Endothelial cell of umbilical vein (primary cell): ENCODE measurements at places on chromosomes 3 and 15.

DNA sequence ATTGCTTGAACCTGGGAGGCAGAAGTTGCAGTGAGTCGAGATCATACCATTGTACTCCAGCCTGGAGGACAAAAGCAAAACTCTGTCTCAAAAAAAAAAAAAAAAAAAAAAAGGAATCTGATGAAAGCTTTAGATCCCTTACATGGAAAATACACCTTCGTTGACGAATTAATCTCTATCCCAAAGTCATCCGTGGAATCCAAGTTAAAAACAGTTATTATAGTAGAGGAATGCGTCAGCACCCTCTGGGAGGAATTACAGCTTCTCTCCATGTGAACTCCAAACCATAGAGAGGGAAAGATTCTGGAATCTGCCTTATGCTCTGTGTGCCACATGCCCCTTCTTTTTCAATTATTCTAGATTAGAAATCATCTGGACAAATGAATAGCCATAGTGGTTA is 192.3 kb upstream of the C2CD4B start:
- no peak for DNase-seq

DNA sequence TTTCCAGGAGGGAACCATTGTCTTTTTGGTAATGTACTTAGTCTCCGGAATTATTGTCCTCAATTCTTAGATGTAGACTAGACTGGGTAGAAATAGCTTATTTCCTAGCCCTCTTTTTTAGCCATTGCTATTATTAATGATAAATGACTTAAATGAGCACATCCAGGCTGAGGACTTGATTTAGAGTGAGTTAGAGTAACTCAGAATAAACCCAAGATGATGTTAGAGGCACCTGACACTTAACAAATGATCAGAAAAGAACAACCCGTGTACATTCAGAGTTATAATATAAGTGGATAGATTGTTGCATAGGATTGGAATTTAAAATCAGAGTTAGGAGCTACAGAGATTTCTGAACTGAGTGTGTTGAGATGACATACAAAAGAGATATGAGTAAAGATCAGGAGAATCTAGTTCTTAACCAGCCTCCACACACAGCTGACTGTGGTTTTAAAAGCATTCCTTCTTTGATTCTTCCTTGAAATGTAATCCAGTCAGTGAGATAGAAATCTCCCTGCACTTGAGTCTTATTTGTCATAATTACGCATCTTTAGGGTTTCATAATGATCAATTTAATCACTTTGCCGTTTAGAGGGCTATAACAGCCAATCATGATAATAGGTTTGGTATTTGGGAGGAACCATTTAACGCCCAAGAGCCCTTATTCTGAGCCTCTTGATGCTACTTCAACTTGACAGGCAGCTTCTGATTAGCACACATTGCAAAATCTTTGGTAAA is 366.5 kb downstream of the GAP43 start:
- DNase-seq, result no peak

DNA sequence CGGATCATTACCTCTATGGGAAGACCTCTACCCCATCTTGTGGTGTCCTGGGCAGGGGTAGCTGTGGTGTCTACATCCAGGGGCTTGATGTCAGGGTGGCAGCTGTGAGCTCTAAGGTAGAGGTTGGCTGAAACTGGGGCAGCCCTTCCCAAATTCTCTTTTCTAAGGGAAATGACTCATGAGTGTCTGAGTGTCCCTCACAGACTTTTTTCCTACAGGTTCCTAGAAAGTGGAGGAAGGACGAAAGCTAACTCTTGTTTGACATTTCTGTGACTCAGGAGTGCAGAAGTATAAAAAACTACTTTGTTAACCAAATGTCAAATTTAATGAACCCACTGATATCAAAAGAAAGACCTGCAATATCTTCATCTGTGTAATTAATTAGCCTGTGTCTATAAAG is 481.5 kb downstream of the PDCD6IP start:
- DNase-seq, result no peak

GRCh38 chr3:187000711-187001151 is 70.4 kb downstream of the ST6GAL1 start:
- no peak for DNase-seq

DNA sequence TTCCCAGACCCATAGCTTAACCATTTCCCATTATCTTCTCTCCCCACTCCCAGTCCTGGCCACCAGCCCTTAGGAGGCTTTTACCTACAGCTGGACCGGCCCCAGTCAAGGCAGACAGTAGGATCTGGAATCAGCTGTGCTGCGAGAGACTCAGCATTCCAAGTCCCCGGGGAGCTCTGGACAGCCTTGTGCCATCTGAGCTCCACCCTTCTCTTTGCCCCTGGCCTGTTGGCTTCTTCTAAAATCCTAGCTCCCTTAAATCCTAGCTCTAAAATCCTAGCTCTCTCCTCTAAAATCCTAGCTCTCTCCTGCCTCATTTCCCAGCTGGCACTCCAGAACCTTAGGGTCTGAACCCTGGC is 21.3 kb downstream of the MEGF11 start:
- DNase-seq, result no peak

GRCh38 chr3:112456147-112456546 is 43.1 kb downstream of the BTLA start:
- no peak for DNase-seq

- DNase-seq, result peak; percentile 2
Observed at GRCh38 chr3:3998140-3998922, 199.1 kb downstream of the LRRN1 start.

DNA sequence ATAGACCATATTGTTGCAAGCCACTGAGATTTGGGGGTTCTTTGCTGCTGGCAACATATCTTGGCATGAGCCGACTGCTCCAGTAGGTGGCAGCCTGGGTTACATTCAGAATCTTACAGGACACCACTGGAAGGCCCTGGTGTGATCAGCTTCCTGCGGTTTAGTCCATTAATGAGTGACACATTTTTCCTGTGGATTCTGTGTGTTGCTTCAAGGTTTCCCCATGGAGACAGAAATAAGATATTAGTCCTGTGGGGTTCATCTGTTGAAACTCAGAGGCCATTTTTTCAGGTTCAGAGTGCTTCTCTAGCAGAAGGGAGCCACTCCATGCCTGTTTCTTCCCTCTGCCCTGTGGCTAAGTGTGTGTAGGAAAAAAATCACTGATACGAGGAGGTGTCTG is 116.2 kb downstream of the MFSD1 start:
- peak; percentile 83 for DNase-seq
